ENCODE measurements at places on chromosomes 1 and 21. TPM values are rescaled to one million over a fixed set of nuclear protein-coding genes. Genes with fewer than 3 reads are reported as not detected.
A peak's percentile ranks its signal among the peaks of the same experiment; 100 is the strongest.

- peak; percentile 41 for DNase-seq
Measured at GRCh38 chr1:6205849-6206519, at the start of gene RNF207. TSS of gene RNF207 (plus strand) at chr1:6206119. CDS start at chr1:6206536, 417 bp downstream.

The DISP3 gene
- total RNA-seq: 0.29 TPM

The GJA9 gene
- not detected for total RNA-seq

GRCh38 chr1:13661539-13661938 lies 38.4 kb upstream of the PRDM2 start:
- DNase-seq: no peak

The RGS1 gene
- total RNA-seq: 31.7 TPM

The GBP2 gene
- 244 TPM for total RNA-seq

GRCh38 chr1:169312084-169312954 lies 55.3 kb downstream of the NME7 start:
- DNase-seq: peak; percentile 6

DNA sequence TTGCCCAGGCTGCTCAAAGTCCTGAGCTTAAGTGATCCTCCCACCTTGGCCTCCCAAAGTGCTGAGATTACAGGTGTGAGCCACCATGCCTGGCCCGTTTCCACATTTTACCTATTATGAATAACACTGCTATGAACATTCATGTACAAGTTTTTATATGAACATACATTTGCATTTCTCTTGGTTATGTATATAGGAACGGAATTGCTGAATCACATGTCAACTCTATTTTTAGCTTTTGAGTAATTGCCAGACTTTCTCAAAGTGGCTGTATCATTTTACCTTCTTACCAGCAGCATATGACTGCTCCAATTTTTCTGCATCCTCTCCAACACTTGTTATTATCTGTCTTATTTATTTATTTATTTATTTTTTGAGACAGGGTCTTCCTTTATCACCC lies 2.7 kb downstream of the SPATA21 start:
- DNase-seq: no peak

The GABPA gene
- 24.5 TPM for total RNA-seq

DNA sequence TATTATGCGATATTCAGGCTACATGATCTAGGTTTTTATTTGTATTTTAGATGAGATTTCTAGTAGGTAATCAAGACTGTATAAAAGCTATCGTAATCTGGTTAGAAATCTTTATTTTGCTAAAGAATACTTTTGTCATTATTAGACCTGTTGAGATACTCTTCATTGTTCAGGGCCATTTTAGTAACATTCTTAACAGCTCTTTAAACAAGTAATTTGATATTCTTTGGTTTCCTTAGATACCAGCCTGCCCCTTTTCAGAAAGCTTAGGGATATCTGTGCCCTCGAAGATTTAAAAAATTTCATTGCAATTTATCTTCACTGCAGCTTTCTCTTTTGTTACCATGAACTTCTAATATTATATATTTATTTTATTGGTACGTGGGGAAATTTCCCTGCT lies 18.9 kb downstream of the ADGRL2 start:
- DNase-seq: no peak

The TMEM61 gene
- total RNA-seq: not detected

The FAM151A gene
- not detected for total RNA-seq

- no peak for DNase-seq
Measured at GRCh38 chr1:176096015-176096414, 111.1 kb downstream of the COP1 start.

DNA sequence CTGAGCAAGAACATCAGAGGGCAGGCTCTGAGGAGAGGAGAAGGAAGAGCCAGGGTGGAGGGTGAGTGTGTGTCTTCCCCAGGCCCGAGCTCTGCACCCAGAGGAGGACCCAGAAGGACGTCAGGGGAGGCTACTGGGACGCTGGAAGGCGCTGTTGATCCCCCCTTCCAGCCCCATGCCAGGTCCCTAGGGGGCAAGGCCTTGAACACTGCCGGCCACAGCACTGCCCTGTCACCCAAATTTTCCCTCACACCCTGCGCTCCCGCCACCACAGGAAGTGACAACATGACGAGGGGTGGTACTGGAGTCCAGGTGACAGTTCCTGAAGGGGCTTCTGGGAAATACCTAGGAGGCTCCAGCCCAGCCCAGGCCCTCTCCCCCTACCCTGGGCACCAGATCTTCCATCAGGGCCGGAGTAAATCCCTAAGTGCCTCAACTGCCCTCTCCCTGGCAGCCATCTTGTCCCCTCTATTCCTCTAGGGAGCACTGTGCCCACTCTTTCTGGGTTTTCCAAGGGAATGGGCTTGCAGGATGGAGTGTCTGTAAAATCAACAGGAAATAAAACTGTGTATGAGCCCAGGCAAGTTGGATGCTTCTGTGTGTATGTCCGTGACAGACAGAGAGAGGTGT lies 17.1 kb downstream of the BCAN start:
- no peak for DNase-seq

GRCh38 chr1:64956733-64957441 lies 9.5 kb downstream of the JAK1 start:
- no peak for DNase-seq

- no peak for DNase-seq
Measured at GRCh38 chr1:101346419-101346818, 109.6 kb downstream of the S1PR1 start.

DNA sequence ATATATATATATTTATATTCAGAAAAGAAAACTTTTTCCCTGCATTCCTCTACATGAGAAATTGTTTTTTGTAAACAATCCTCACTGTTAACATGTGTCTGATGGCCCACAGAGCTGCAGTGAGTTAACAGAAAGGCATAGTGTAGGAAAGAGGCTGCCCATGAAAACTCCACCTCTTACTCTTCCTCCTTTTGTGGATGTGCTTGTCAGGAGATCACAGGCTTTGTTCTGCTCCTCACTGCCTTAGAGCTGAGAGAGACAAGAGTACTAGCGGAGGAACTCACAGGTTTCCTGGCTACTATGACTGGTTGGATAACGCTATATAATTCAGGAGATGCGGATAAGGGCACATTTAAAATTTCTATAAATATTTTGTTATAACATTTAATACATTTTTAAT lies 200.6 kb downstream of the BRINP3 start:
- no peak for DNase-seq

The BLACAT1 gene
- 0.11 TPM for total RNA-seq

GRCh38 chr1:13762642-13763041 lies 62.7 kb downstream of the PRDM2 start:
- no peak for DNase-seq

DNA sequence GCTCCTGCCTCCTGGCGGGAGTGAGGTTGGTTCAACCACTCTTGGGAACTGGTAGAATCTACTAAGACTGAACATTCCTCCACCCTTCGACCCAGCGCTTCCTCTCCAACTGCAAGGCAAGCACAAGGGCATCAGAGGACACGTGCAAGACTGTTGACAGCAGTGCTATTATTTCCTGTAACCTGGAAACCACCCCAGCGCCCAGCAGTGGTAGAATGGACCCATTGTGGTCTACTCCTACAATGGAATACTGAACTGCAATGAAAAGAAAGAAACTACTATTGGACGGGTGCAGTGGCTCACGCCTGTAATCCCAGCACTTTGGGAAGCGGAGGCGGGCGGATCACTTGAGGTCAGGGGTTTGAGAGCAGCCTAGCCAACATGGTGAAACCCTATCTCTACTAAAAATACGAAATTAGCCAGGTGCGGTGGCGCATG lies 33.0 kb upstream of the TARDBP start:
- DNase-seq: no peak

- no peak for DNase-seq
Measured at GRCh38 chr1:165862448-165862847, 35.0 kb downstream of the UCK2 start.

DNA sequence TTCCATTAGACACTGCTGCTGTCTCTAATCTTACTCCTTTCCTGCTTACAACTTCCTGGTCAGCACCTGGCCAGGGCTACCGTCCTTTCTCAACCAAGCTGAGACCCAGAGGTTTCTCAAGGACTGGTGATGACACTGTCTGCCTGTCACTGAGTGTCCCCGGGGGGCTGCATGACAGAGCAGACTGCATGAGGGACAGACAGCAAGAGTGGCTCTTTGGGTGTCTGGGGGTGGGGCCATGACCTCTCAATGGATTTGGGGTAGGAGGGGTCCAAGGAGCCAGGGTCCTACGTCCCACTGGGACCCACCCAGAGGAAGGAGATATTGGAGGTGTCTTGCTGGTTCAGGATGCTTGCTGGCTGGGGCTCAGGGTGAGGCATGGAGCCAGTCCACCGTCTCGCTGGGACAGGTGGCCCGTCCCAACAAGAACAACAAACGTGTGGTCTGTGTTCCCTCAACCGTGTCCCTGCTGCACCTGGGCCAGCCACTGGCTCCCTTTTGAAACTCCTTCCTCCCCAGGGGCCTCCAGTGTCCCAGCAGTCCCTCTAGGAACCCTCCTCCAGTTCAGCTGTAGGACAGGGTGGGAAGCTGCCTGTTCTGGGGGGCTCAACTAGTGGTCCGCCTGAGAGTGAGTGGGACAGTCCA lies 344.6 kb upstream of the AJAP1 start:
- DNase-seq: no peak

GRCh38 chr21:34511181-34511580 lies 829 bp downstream of the KCNE1 start:
- DNase-seq: no peak

GRCh38 chr21:28473530-28474220 lies 519.0 kb downstream of the LTN1 start:
- DNase-seq: no peak

DNA sequence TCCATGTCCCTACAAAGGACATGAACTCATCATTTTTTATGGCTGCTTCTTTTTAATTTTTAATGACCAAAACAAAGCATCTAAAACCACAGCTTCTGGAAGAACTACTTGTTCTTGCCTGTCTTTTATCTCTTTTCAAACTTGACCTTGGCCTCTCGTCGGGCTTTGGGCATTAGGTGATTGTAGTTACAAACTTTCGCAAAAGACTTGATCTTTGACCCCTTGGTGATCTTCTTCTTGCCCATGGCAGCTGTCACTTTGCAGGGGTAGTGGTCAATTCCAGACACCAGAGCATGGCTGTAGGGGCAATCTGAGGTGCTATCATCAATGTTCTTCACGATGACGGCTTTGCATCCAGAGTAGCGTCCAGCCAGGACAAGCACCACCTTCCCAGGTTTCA lies 67.8 kb downstream of the EPB41 start:
- no peak for DNase-seq

GRCh38 chr21:33940164-33940880 lies 24.7 kb upstream of the ATP5PO start:
- DNase-seq: no peak

The CRYBG2 gene
- 0.16 TPM for total RNA-seq

DNA sequence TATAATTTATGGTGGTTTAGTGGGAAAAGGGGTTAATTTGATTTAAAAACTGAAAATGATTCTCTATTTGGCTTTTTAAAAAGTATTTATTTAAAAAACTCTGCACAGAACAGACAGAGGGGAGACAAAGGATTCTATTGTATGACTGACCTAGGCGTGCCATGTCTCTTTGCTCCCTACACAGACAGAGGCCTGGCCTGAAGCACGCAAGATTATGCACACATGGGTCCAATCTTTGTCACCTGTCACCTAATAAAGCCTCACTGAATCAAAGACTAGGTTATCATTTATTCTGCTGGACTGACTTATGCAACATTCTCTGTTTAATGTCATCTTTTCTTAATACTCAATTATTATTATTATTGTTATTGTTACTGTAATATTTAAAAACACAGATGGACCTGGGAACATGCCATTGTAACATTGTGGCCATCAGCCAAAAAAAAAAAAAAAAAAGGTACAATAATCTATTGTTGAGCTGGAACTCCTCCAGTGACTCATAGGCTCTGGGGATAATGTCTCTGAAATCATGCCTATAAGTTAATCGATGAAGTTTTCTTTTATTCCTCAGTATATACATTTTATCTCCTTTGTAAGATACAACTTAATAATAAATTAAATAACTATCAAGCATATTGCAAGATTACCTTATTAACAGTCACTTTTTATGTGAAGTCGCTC lies 112.1 kb downstream of the RUNX1 start:
- no peak for DNase-seq

DNA sequence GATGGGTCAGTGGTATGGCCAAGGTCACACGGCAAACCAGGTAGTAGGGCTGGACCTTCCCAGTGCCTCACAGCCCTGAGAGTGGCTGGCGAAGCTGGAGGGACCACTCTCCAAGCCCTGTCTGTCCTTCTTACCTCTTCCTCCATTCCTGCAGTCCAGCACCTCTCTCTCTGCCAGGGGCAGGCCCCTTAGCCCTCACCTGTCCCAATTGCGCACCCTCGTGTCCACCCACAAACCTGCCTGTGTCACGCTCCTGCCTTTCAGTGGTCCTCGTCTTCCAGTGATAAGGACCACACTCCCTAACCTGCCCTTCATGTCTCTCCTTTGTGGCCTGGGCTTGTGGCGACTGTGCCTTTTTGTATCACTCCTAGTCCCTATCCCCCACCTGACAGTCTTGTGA lies 3.4 kb downstream of the PODN start:
- DNase-seq: no peak

- DNase-seq: no peak
Measured at GRCh38 chr1:207318072-207318619, 3.3 kb upstream of the CD55 start.

GRCh38 chr1:16979475-16980327 lies 719 bp downstream of the MFAP2 start:
- DNase-seq: no peak

DNA sequence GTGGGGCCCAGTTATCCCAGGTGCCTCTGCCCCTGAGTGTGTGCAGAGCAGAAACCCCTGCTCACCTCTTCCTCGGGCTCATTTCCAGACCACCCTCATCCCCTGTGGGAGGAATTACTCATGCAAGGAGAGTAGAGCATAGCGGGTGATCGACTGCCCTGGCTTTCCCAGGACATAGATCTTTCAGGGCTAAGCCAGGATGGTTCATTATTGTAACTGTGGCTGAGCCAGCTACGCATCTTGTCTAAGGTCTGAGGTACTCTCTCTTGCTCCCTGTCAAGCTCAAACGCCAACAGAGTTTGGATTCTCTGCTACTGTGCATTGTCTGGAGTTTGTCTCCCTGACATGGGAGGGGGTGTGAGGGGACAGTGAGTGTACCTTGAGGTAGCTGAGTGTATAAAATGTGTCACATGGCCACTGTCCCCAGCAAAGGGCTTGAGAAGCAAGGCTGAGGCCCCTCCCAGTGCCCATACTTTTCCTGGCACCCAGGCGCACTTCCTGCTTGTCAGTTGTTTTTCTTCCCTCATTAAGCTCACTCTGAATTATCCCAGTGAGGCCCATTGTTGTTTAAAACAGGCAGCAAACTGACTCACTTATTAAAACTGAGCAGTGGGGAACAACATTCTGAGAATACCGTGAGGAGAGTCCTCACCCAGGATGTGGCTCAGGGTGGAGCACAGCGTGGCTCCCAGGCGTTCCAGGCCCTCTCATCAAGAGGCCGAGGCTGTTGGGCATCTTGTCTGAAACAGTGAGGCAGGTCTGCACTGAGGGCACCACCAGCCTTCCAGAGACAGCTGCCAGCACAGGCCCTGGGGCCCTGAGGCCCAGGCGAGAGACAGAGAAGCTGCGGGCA lies 92.9 kb downstream of the LAMC2 start:
- no peak for DNase-seq

The C1orf141 gene
- total RNA-seq: 0.25 TPM
